ENCODE measurements at places on chromosomes 2 and 18.

DNA sequence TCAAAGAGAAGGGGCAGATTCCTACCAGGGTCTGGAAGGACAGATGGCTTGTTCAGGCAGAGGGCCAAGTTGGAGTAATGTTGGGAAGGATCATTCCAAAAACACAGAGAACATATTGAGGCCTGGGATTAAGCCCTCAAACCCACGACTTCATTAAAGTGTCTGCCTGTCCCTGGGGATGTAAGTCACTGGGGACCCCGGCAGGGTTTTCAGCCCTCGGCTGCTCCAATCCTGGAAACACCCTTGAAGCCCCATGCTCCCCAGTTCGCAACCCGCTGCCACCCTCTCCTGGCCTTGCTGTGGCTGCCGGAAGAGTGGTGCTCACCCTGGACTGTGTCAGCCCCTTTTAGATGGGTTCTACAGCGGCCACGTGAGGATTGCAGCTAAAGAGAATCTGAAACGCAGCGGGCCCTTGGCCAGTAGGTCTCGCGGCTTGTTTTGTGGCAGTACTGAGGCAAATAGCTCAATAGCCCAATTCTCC lies 79.9 kb downstream of the EPAS1 start:
- no peak for DNase-seq

GRCh38 chr2:94958245-94958644 lies 67.3 kb upstream of the MAL start:
- DNase-seq, result no peak

DNA sequence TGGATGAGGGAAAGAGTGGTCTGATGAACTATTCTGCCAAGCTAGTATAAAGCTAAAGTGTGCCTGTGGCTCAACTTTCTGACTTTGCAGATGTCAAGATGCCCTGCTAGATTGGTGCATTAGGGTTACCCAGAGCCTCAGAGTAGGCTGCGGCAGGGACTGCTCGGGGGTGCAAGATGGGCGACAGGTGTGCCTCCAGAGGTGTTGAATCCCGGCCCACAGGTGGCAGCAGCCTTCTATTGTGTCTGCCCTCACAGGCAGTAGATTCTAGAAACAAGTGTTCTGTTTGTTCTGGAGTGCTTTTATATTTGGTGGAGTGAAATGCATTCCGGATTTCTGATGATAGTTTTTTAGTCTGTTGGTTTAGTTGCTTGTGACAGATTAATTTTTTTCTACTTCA lies 131.6 kb upstream of the IL1R2 start:
- DNase-seq, result no peak

GRCh38 chr2:46445556-46445955 lies 33.8 kb upstream of the TMEM247 start:
- no peak for DNase-seq

DNA sequence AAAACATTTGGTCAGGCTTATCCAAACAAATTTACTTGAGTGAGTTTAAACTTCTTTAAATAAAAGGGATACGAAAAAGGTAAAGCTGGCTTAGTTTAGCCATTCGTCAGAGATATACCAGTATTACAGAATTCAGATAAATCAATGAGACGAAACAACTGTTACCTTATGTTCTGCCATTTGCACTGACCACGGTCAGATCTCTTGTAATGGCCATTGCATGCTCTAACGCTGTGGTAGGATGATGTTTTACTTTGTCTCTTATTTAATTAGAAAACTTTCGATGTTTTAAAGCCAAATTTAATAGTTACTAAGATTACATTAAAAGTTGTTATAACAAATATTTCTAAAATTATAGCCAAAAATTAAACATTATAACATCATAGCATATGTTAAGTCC lies 1.5 kb downstream of the C18orf54 start:
- no peak for DNase-seq
